Occipital lobe (tissue), 3 donors: ENCODE measurements at places on chromosomes 5 and 9. TPM values are rescaled to one million over a fixed set of nuclear protein-coding genes. Genes with fewer than 3 reads are reported as not detected.

The PFN3 gene
- not detected for total RNA-seq

The ACOT12 gene
- 2.8 TPM for total RNA-seq

The DOK3 gene
- 3.0 TPM for total RNA-seq

The WDR38 gene
- not detected for total RNA-seq

The PCDHGA3 gene
- 4.7 TPM for total RNA-seq

The PCDHA12 gene
- total RNA-seq, result 19.8 TPM

The OR13F1 gene
- not detected for total RNA-seq

DNA sequence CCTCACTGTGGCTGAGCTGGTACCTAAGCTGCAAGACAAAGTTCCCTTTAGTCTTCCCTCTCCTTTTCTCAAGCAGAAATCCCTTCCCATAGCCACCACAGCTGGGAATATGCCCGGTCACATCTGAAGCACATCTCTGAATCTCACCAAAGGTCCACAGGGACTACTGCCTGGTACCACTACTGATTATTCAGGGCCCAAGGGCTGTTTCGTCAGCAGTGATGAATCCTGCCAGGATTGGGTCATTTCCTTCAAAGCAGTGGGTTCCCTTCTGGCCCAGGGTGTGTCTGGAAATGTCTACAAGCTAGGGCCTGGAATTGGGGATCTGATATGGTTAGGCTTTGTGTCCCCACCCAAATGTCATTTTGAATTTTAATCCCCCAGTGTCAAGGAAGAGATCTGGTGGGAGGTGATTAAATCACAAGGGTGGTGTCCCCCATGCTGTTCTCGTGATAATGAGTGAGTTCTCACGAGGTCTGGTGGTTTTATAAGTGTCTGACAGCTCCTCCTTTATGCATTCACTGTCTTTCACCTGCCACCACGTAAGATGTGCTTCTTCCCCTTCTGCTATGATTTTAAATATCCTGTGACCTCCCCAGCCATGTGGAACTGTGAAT, 83.2 kb upstream of the FST start:
- no peak for DNase-seq

- no peak for DNase-seq
Measured at GRCh38 chr5:126851501-126852011, 74.6 kb downstream of the LMNB1 start.

DNA sequence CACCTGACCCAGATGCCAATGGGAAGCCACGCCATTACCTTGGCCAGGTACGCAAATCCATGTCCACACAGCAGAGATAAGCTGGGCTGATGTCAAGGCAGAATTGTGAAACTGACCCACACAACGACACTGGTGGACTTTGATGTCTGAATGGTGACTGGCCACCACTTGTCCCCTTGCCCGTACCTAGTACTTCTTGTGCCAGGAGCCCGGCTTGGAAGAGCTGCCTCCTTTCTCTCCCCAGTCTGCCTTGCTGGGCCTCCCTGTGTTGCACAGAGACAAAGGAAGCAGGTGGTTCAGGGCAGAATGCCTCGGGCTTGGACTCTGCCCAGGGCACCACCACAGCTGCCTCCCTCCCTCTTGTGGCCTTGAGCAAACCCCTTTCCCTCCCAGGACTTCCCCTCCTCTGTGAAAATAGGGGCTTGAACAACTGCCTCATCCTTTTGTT, 23.3 kb downstream of the PTGES2 start:
- DNase-seq, result no peak
